Stimulated activated naive CD4-positive, alpha-beta T cell treated with Interleukin-2 at 50 U/mL for 16 hours (primary cell): ENCODE measurements at places on chromosomes 13 and 19.

- no peak for DNase-seq
Observed at GRCh38 chr13:80040196-80040980, 300.5 kb downstream of the SPRY2 start.

GRCh38 chr19:37790244-37790925 is 11.0 kb upstream of the ZNF573 start:
- no peak for DNase-seq

- DNase-seq: no peak
Observed at GRCh38 chr13:44013758-44014291, 134.1 kb downstream of the LACC1 start.

GRCh38 chr19:46492841-46493235 is 2.8 kb downstream of the PNMA8B start:
- no peak for DNase-seq

DNA sequence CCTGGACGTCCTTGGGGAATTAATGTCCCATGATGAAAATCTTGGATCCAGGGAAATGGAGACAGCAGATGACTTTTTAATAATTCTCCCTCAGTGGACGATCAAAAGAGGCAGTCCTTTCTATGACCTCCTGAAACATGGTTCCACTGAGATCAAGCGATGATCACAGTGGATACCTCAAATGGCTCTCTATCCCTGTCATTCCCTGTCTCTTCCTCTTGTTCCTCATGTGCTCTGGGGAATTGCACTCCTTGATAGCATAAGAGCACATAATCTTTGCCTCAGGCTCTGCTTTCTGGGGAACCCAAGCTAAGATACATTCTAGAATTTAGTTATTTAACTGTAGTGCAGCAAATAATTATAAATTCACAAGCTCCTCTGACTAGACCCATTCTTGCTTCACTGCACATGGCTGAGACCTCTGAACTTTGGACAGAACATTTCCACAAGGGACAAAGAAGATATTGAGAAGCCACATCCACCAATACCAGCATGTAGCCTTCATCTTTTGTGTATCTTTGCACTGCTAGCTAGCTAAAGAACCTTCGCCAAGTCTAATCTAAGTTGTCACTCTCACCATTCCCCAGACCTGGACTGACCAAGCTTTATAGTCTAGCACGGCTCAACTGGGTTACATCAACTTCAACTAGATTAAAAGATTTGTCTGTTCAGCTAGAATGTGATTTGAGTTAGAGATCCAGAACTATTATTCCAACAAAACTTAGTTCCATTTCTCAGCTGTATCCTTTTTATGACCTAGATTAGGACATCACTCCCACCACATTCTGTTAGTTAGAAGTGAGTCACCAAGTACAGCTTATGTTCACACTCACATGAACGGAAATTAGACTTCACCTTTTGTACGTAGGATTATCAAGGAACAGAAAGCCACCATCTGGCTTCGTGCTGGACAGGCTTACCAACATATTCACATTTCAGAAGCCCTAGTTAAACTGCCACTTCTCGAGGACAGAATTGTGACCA is 142.7 kb downstream of the SUCLA2 start:
- no peak for DNase-seq

GRCh38 chr13:75025956-75026355 is 456.0 kb downstream of the TBC1D4 start:
- no peak for DNase-seq
